ELF-1 (cell line): ENCODE measurements at places on chromosomes 3 and 15.

DNA sequence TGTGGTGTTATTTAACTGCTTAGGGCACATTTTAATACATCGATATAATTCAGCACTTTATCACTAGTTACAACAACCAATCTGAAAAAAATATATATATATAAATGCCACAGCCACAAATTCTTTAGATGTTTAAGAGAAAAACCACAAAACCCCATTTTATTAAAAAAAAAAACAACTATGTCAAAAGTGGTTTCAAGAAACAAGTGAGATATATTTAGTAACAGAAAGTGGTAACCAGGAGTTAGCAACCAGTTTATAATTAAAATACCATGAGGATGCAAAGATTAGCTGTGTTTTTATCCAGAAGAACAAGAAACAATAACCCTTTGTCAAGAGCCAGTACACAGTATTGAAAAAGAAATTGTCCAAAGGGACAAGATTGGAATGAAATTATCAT is 14.8 kb upstream of the DIPK2A start:
- DNase-seq: no peak

GRCh38 chr15:80640531-80641121 is 54.5 kb upstream of the ABHD17C start:
- DNase-seq: no peak

- no peak for DNase-seq
Observed at GRCh38 chr15:39392469-39393047, 188.3 kb upstream of the THBS1 start.

- peak; percentile 24 for DNase-seq
Observed at GRCh38 chr3:124928333-124929202, 6.0 kb downstream of the MUC13 start.

- peak; percentile 51 for DNase-seq
Observed at GRCh38 chr3:177262396-177262795, 65.1 kb upstream of the TBL1XR1 start.

GRCh38 chr15:74901612-74902063 is 5.0 kb downstream of the FAM219B start:
- peak; percentile 73 for DNase-seq

- no peak for DNase-seq
Observed at GRCh38 chr3:112778353-112778948, 68.2 kb downstream of the CD200R1L start.

GRCh38 chr15:40240619-40241221 is 1.9 kb downstream of the PAK6 start:
- DNase-seq: no peak

DNA sequence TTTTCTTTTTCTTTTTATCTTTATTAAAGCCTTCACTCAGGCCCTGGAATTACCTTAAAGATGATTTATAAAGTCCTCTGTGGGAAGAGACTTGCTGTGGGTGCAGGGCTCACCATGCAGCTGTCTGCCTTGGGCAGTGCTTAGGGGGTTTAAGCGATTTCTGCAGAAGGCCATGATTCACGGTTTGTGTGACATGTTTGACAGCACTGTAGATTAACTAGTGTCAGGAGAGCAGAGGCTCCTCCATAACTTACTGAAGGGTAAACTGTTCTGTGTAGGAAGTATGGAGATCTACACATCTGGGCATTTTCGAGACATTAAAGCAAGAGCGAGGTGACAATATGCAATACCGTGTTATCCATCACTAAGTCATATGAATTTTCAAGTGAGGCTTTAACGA is 137.7 kb downstream of the LRIG1 start:
- DNase-seq: no peak

DNA sequence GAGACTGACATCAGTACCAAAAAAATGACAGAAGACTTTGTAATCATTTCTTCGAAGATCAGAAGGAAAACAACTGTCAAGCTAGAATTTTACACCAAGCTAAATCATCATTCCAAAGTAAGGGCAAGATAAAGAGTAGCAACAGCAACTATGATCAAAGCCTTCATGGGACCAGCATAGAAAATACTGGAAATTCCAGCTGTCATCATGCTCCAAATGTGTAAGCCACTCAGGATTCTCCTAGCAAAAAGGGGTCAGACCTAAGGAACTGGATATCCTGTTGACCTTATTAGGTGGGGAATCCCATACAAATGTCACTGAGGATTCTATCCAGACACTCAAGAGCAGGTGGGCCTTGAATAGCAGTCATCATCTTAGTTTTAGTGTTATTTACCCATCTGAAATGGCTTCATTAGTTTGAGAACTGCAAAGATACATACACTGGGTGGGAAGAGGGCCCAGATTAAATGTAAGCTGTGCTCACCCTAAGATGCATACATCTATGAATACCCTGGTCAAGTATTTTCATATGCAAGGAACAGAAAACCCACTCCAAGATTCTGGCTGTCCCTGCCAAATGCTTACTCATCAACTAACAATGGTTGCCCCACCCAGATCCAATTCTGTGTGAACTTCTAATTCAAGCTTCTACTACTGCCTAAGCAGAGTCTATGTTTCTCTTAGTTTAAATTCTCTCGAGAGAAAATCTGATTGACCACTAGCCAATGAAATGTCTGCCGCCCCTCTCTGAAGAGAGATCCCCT is 33.5 kb downstream of the CLDN18 start:
- no peak for DNase-seq

DNA sequence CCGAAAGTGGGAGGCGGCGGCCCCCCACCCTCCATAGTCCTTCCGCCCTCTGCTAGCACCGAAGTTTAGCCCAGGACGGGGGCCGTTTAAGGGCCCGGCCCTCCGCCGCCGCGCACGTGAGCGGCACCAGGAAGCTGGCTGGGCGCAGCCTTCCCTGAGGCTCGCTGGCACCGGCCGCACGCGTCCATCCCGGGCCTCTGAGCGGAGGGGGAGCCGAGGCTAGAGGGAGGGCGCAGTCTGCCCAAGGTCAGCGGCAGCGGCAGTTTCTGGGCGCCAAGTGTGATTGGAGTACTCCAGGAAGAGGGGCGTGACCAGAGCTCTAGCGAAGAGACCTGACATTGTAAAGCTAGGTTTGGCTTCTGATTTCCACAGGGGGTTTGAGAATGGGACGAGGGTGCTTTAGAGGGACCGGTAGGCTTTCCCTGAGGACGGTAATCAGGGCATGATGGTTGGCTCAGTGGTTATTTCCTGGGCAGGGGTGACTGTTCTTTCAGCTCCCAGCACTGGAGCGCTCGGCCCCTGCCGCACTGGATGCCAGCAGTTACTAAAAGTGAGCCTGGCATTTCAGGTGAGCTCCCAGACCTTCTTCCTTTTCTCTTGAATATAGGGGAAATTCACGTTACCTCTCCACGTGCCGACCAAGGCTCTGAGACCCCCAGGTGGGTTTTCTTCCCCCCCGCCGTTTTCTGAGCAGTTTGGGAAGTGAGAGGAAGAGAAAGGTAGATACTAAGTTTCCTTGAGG is 853 bp downstream of the TEX264 start:
- peak; percentile 72 for DNase-seq

GRCh38 chr15:65275728-65276126 is 11.0 kb downstream of the PARP16 start:
- DNase-seq: no peak
